DND-41 (cell line): ENCODE measurements at places on chromosomes 12 and 14.

DNA sequence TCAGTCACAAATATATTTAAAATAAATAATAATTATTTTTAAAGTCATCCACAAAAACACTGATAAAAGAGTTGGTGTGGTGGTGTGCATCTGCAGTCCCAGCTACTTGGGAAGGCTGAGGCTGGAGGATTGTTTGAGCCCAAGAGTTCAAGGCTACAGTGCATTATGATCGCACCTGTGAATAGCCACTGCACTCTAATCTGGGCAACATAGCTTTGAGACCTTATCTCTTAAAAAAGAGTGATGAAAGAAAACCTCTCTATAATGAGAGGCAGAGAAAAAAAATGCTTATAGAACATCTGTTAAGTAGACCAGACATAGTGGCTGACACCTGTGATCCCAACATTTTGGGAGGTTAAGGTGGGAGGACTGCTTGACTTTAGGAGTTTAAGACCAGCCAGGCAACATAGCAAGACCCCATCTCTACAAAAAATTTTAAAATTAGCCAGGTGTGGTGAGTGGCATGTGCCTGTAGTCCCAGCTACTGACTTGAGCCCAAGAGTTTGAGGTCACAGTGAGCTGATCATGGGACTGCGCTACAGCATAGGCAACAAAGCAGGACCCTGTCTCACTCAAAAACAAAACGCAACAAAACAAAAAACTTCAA is 50.5 kb downstream of the RALGAPA1 start:
- no peak overlapping the region for H3K4me3 ChIP-seq
- no peaks in the 10 kb centered on the region for H3K27me3 ChIP-seq
- H3K27ac ChIP-seq = no peak overlapping the region
- no peaks in the 10 kb centered on the region for H3K4me1 ChIP-seq
- DNase-seq = no peak

DNA sequence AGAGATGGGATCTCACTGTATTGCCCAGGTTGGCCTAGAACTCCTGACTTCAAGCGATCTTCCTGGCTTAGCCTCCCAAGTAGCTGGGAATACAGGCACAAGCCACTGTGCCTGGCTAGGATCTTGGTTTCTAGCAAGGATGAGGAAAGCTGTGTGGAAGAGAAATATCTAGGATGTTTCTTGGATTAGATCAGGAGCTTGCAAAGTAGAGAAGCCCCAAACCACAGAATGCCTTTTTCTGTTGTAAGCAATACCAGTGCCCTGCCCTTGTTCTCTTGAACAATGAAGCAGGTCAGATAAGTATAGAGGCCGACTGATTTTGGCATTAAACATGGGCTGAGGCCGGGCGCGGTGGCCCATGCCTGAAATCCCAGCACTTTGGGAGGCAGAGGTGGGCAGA is 44.3 kb upstream of the STRN3 start:
- H3K4me1 ChIP-seq = no peaks in the 10 kb centered on the region
- H3K27ac ChIP-seq = no peak overlapping the region
- H3K27me3 ChIP-seq = no peaks in the 10 kb centered on the region
- peaks cover 3% of the 10 kb centered on the region; the same call in 1 of the 2 replicates for H3K36me3 ChIP-seq
- no peak for DNase-seq

- H3K4me3 ChIP-seq = no peak overlapping the region
- H3K27ac ChIP-seq = no peak overlapping the region
- DNase-seq = no peak
- H3K4me1 ChIP-seq = no peaks in the 10 kb centered on the region
Measured at GRCh38 chr14:99812096-99812750, 19.0 kb downstream of the EML1 start.

DNA sequence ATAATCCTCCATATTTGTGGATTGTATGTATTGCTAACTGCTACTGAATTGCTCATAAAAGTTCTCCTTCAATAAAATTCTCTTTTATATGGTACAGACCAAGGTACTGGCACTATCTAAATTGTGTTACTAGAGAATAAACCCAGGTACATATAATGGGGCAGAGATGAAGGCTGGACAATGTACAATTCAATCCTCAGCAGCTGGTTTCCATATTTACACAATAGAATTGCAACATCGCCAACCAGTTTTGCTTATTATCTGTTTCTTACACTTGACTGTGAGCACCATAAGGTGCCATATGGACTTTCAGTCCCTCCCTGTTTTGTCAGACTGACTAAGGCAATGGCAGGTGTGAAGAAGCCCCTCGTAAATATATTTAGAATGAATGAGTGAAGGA is 18.1 kb downstream of the KITLG start:
- H3K4me3 ChIP-seq = no peak overlapping the region
- no peaks in the 10 kb centered on the region for H3K27me3 ChIP-seq
- no peaks in the 10 kb centered on the region for H3K36me3 ChIP-seq

DNA sequence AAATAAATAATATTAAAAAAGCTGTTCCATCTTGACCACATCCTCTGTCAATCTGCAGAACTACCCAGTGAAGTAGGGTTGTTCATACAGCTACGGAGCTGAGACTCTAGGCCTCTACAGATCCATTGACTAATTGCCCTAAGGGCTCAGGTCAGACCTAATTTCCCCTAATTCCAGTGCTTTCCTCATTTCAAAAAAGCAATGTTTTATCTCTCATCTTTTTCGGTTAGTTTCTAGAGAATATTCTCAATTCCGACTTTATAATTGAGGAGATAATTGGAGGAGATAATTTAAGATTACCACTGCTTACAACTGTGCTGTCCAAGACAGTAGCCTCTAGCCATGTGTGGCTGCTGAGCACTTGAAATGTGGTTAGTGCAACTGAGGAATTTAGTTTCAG is 167.1 kb downstream of the KIF21A start:
- no peaks in the 10 kb centered on the region for H3K4me1 ChIP-seq
- no peaks in the 10 kb centered on the region for H3K27me3 ChIP-seq
- H3K36me3 ChIP-seq = no peaks in the 10 kb centered on the region
- H3K4me3 ChIP-seq = no peak overlapping the region

- H3K4me1 ChIP-seq = peaks cover 26% of the 10 kb centered on the region
- no peak for DNase-seq
Measured at GRCh38 chr12:9793779-9794395, 33.2 kb upstream of the CD69 start.

- no peaks in the 10 kb centered on the region for H3K4me1 ChIP-seq
- no peak overlapping the region for H3K27ac ChIP-seq
- no peak for DNase-seq
- H3K4me3 ChIP-seq = no peak overlapping the region
- no peaks in the 10 kb centered on the region for H3K36me3 ChIP-seq
Measured at GRCh38 chr14:59831121-59831730, 39.4 kb downstream of the RTN1 start.

DNA sequence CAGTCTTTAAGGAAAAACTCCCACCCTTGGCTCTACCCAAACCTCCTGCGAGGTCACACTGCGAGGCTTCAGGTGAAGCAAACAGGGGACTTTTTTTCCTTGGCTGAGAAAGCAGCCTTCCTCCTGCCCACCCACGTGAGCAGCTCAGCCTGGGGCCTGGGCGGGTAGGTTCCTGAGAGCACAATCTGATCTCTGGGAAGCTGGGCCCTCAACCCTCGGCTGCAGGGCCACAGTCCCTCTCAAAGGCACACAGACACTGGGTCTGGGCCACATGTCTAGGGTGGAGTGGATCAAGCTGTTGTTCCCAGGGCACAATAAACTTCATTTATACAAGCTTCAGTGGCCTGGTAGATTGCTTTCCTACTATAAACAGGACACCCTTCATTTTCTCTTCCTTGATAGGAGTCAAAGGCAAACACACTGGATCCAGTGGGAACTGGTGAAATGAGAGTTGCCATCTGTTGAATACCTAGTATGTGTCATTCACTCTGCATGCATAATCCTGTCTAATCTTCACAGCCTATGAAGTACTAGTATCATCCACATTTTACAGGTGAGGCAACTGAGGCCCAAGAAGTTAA is 41.3 kb upstream of the PNMA1 start:
- H3K27ac ChIP-seq = peak overlapping the region; percentile 36; the same call in 1 of the 2 replicates
- peaks cover 61% of the 10 kb centered on the region for H3K4me1 ChIP-seq
- no peaks in the 10 kb centered on the region for H3K27me3 ChIP-seq
- H3K4me3 ChIP-seq = no peak overlapping the region
- H3K36me3 ChIP-seq = peaks cover 7% of the 10 kb centered on the region; the same call in 1 of the 2 replicates
- DNase-seq = no peak

GRCh38 chr12:57811028-57811755 is 7.3 kb downstream of the AVIL start:
- H3K27me3 ChIP-seq = no peaks in the 10 kb centered on the region
- H3K4me3 ChIP-seq = no peak overlapping the region
- H3K27ac ChIP-seq = no peak overlapping the region
- H3K36me3 ChIP-seq = peaks cover 5% of the 10 kb centered on the region; the same call in 1 of the 2 replicates
- DNase-seq = no peak

DNA sequence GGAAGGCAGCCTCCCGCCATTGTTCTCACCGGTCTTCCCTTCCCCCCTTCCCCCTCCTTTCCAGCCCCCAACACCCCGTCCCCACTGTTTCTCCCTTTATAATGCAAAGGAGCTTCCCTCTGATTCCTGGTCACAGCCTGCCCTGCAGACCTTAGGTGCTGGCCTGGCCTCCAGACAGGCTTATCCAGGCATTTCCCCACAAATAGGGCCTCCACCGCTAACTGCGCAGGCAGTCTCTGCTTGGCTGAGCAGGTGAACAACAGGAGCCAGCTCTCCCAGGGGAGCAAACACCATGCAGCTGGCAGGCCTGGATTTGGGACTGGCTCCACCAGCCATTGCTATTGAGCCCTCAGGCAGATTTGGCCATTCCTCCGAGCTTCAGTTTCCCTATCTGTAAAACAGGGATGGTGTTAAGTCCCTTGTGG is 46.0 kb downstream of the SMIM41 start:
- no peak overlapping the region for H3K27ac ChIP-seq
- H3K36me3 ChIP-seq = no peaks in the 10 kb centered on the region
- no peak overlapping the region for H3K4me3 ChIP-seq
- DNase-seq = no peak
- H3K4me1 ChIP-seq = no peaks in the 10 kb centered on the region
- H3K27me3 ChIP-seq = no peaks in the 10 kb centered on the region

GRCh38 chr14:86935241-86935885 is 1057.6 kb downstream of the GALC start:
- no peaks in the 10 kb centered on the region for H3K27me3 ChIP-seq
- no peak overlapping the region for H3K4me3 ChIP-seq
- H3K27ac ChIP-seq = no peak overlapping the region

- H3K4me1 ChIP-seq = peaks cover 6% of the 10 kb centered on the region
- H3K4me3 ChIP-seq = no peak overlapping the region
- H3K27ac ChIP-seq = no peak overlapping the region
Measured at GRCh38 chr12:72010356-72010755, 71.7 kb downstream of the TPH2 start.

DNA sequence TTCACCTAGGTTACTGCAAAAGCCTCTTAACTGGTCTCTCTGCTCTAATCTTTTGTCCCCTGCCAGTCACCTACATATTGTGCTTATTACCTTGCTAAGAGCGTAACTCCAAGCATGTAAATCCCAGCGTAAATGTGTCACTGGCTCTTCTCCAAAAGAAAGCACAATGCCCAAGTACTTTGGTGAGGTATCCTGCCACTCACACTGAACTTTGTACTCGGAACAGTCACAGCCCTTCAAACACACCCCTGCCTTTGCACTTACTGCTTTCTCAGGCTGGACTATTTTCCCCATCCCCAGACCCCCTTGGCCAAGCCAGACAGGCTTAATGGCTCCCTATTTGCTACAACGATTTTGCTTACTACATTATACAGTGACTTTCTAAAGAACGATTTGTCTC is 31.7 kb downstream of the GALNT4 start:
- no peak overlapping the region for H3K4me3 ChIP-seq
- no peak for DNase-seq
- peaks cover 52% of the 10 kb centered on the region for H3K36me3 ChIP-seq
- H3K4me1 ChIP-seq = no peaks in the 10 kb centered on the region
- H3K27me3 ChIP-seq = no peaks in the 10 kb centered on the region

- H3K36me3 ChIP-seq = no peaks in the 10 kb centered on the region
- no peak for DNase-seq
- H3K27ac ChIP-seq = no peak overlapping the region
- H3K27me3 ChIP-seq = no peaks in the 10 kb centered on the region
- no peak overlapping the region for H3K4me3 ChIP-seq
- no peaks in the 10 kb centered on the region for H3K4me1 ChIP-seq
Measured at GRCh38 chr12:42641221-42641885, 51.8 kb upstream of the PRICKLE1 start.

- no peaks in the 10 kb centered on the region for H3K36me3 ChIP-seq
- no peak overlapping the region for H3K27ac ChIP-seq
- no peaks in the 10 kb centered on the region for H3K4me1 ChIP-seq
- DNase-seq = no peak
Measured at GRCh38 chr12:105072888-105073488, 11.3 kb downstream of the ALDH1L2 start.
